ENCODE measurements at places on chromosomes 16 and 17.

DNA sequence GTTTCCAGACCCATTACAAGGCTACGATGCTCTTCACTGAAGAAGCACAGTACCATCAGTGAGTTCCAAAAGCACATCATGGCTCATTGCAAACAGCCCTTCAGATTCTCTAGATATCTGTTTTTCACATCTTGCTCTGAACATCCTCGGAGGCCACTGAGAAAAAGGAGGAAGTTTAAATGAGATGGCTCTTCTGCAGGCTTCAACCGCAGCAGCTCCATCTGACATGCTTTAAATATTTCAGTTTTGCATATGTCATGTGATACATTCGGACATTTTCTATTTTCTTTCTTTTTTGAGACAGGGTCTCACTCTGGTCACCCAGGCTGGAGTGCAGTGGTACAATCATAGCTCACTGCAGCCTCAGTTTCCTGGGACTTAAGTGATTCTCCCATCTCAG lies 396.8 kb downstream of the NPIPA8 start:
- no peak for DNase-seq

GRCh38 chr17:75829747-75830146 lies 14.5 kb downstream of the UNC13D start:
- no peak for DNase-seq

- no peak for DNase-seq
Observed at GRCh38 chr16:707062-707538, 1.5 kb upstream of the FBXL16 start.

- no peak for DNase-seq
Observed at GRCh38 chr17:70110443-70110880, 35.4 kb downstream of the KCNJ16 start.

DNA sequence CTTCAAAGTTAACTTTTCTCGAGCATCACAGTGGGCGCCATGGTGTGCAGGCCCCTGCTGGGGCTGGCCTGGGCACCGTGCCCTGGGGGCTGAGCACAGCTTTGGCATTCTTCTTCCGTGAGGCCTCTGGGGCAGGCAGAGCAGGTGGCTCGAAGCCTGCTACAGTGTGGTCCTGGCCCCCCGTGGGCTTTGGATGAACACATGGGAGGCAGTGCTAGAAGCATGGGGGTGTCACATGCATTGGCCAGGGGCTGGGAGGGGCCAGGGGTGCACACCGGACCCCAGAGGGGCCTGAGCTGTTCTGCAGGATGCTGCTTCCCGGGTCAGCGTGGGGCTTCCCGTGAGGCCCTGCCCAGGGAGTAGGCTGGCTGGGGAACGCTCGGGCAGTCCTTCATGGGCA lies 12.1 kb upstream of the C16orf74 start:
- no peak for DNase-seq
